Activated T-cell treated with anti-CD3 and anti-CD28 coated beads, Interleukin-2, amount 50 U/mL, for 1 hour (primary cell): ENCODE measurements at places on chromosomes 4 and X.

GRCh38 chr4:105277702-105278101 is 131.0 kb downstream of the TET2 start:
- no peak for DNase-seq

DNA sequence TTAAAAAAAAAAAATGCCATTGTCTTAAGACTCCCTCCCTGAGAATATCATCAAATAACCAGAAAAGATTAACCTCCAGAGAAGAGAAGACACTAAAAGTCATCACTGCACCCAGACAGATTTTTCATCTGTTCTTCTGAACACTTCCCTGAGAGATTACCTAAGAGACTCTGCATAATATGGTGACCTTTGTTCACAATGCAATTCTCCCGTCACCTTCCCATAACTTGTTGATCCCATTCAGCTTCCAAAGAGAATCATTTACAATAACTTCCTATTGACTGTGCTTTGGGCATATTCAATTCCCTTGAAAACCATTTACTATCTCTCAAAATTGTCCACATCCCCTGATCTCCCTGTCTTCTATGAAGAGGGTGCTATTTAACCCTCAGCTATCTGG is 85.1 kb upstream of the SMAD1 start:
- DNase-seq = no peak

DNA sequence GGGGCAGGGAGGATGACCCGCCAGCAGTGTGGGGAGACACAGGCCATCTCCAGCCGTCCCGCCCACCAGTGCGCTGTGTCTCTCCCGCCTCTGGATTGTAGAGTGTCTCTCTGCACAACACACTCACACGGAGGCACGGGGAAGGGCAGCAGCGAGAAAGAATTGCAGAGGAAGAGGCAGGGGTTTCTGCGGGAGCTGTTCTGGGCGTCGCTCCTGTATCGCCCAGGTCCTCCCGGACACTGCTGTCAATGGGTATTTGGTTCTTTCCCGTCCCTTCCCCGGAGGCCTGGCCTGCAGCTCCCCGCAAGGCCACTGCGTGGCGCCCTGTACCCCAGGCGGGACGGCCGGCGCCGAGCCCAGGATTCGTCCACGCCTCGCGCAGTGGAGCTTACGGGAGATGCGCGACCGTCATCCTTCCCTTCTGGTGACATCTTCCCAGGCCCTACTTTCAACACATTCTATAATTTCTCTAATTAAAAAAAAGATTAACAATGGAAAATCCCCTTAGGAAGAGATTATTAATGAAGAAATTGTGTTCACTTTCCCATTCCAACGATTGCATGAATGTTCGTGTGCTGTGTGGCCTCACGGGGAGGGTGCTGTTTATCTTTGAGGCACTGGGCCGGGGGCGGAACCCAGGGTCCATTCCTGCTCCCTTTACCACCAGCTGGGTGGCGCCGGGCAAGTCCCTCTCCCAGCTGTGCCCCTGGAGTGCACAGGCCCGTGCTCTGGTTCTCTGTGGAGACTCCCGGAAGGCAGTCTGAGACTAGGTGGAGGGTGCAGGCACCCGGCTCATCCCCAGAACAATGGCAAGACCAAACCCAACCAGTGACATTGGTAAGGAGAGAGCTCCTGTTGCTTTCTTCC is 95.7 kb downstream of the CPZ start:
- DNase-seq = no peak

DNA sequence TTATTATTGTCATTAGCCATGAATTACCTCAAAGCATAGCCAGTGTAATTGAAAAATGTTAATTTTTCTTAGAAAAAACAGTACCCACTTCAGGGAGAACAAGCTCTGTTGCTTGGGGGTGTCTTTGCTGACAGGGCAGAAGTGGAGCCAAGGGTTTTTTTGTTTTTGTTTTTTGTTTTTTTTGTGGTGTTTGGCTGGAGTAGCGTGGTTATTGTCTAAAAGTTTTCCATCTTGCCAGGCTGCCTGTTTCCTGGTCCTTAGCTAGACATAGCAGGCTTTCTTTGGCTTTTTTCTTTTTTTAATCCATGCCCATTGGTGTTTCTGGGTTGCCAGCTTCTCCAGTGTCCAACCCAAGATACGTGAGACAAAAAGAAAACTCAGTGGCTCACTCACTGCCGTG is 61.5 kb downstream of the CASP3 start:
- no peak for DNase-seq

GRCh38 chr4:149113804-149114430 is 671.7 kb upstream of the NR3C2 start:
- no peak for DNase-seq

GRCh38 chrX:43552156-43552555 is 103.9 kb upstream of the MAOA start:
- no peak for DNase-seq

DNA sequence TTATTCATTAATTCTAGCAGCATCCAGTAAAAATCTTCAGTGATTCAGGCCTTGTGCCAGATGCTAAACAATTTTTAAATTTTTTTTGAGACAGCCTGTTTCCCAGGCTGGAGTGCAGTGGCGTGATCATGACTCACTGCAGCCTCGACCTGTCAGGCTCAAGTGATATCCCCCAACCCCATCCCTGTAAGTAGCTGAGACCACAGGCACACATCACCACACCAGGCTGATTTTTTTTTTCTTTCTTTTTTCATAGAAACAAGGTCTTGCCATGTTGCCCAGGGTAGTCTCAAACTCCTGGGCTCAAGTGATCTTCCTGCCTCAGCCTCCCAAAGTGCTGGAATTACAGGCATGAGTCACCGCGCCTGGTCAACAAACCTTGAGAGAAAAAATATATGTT is 705.5 kb downstream of the ARAP2 start:
- no peak for DNase-seq

DNA sequence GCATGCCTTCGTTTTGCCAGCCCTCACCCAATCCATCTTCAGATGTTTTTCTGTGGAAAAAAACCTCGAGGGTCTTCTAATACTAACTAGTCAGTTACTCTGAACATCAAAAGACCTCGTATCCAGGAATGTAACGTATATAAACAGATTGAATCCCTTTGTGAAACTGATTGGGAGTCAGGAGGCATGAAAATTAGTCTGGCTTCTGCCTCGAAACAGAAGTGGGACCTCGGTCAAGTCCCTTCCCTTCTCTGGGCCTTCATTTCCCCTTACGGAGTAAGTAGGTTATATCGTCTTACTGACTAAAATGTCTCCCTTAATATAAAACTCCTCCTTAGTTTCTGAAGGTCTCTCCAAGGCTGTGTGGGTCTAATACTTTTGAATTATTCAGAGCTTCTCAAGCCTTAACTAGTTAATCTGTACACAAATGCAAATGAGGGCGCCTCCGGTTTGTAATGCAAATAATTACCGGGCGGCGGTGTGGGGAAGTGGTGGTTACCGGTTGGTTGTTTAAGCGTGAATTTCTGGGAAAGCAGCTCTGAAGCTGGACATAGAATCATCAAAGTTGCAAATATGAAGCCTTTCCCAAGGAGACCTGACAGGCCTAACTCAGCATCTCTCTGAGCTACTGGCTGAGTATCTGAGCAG is 11.4 kb upstream of the NKRF start:
- no peak for DNase-seq

GRCh38 chr4:73447671-73448070 is 11.7 kb downstream of the AFP start:
- no peak for DNase-seq

DNA sequence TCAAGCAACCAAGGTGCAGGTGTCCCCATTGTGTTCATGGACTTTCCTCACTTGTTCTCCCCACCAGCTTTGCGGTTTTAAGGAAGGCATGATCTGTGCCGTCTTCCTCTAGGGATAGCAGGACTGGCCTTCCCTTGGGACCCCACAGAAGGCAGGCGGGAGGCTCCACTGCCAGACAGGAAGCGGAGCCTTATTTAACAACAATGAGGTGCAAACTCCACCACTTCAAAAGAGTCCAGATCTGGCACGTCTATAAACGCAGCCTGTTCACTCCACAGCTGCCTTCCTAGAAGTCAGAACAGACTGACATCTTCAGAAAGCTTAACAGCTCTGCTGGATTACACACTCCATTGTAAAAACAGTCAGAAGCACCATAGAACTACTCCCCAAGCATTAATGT is 1.7 kb upstream of the GPR143 start:
- DNase-seq = no peak

- no peak for DNase-seq
Observed at GRCh38 chr4:56668267-56668666, 12.8 kb downstream of the HOPX start.

GRCh38 chrX:128464116-128464515 is 411.9 kb upstream of the ACTRT1 start:
- DNase-seq = no peak

DNA sequence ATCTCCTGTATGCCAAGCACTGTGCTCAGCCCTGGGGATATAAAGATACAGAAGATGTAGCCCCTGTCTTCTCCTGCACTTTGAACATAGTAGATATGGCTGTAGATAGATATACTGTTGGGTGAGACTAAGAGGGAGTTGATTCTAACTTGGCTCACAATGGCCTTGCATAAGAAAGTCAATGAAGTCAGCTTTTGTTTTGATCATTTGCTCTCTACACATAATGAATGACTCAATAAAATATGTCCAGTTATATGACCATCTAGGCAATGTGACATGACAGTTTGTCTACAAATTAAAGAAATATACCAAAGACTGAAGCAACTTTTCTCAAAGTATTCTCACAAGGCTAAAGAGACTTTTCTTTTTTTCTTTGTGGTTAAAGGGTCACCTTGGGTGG is 147.6 kb upstream of the DIPK2B start:
- no peak for DNase-seq

- DNase-seq = no peak
Observed at GRCh38 chr4:112968451-112969159, 80.8 kb upstream of the ANK2 start.

- DNase-seq = no peak
Observed at GRCh38 chr4:150581641-150582051, 305 bp upstream of the MAB21L2 start.

DNA sequence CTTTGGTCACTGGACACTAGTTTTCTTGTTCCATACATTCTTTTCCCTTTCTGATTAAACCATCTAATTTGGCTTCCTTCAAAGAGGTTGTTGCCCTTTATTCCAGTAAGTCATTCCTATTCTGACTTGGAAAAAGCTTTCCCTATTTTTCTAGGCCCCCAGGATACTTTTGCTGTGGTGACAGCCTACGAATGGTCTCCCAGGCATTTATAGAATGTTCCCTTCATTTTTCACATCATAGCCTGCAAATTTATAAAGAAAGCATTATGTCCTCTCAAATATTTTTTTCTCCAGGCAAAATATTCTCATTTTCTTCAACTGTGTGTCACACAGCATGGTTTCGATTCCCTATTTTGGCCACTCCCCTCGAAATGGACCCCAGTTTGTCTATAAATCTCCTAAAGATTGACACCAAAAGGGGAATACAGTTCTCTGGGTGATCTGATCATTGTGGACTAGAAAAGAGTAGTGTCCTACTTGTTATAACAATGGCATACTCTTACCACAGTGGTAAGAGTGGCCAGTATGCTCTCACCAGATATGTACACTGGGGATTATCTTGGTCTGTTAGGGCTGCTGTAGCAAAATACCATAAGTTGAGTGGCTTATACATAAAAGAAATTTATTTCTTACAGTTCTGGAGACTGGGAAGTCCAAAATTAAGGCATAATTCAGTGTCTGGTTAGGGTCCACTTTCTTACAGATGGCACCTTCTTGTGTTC is 41.5 kb upstream of the BMP2K start:
- no peak for DNase-seq

DNA sequence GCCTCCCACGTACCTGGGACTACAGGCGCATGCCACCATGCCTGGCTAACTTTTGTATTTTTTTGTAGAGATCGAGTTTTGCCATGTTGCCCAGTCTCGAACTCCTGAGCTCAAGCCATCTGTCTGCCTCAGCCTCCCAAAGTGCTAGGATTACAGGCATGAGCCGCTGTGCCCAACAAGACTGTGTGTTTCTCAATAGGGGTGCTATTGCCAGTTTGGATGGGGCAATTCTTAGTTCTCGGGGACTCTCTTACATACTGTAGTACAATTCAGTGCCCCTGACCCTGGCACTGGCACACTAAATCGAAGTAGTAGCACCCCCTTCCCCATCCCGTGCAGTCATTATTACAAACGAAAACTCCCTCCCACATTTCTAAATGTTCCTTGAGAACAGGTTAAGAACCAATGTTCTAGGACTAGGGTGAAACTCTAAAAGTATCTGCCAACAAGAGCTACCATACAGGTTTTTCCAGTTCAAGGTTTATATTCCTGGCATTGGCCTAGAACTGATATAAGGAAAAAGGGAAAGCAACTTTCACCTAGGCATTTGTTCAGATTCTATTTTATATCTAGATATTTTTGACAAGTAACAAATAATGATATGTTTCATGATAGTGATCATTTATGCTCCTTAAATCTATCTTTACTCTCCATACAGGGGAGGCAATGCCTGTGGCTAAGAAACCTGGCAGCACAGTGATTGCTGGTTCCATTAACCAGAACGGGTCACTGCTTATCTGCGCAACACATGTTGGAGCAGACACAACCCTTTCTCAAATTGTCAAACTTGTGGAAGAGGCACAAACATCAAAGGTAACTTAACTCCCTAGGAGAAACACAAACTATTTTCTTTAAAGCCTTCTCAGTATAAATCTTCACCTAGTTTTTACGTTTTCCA is 50.4 kb upstream of the PGAM4 start:
- DNase-seq = no peak

- DNase-seq = no peak
Observed at GRCh38 chrX:38839944-38840343, 38.7 kb downstream of the MID1IP1 start.

GRCh38 chrX:56281789-56282188 is 49.6 kb downstream of the KLF8 start:
- DNase-seq = no peak

DNA sequence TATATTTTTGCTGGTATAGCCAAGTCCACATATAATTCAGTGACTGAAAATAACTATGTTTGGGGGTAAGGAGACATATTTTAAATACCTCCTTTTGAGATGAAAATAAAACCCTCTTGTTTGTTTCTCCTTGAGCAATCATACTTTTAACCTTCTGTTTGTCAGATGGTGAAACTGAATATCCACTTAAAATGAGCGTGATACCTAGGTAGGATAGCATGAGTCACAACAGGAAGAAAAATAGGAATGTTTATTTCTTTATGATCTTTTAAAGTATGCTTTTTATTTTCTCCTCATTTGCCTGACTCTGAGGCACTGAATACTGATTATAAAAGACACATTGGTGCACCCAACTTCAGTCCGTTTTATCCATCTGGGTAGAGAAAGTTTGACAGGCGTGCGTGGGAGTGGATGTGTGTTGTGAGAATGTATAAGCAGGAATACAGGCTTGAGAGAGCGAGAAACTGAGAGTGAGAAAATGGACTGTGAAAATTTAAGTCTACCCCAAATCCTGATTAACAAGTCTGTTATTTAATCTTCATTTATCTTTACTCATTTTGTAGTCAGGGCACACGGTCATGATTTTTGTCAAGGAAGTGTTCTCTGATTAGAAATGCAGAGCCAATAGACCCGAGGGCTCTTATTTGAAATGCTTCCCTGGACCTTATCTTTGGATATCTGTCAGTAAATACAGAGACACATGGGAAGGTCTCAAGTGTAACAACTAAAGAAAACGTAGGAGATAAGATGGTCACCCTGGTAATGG is 62.1 kb upstream of the ANTXR2 start:
- DNase-seq = no peak
